Effector memory CD8-positive, alpha-beta T cell (primary cell): ENCODE measurements at places on chromosomes 7 and 10.

DNA sequence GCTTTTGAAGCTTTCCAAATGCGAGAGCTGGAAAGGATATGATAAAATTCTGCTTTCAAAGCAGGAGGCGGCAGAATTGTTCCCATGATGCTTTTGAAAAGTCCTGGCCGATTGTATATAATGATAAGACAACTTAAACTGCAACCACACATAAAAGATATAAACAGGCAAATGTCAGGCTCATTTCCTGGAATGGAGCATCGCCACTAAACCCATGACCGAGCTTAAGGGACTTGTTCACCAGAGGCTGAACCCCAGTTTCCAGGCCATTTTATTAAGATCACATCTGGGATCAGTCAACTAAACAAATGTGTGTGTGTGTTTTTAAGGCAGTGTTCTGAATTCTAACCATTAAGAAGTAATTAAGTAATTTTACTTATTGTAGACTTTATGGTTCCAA is 131.6 kb downstream of the ITGA8 start:
- DNase-seq, result no peak

GRCh38 chr7:41297166-41297565 is 405.7 kb downstream of the INHBA start:
- DNase-seq, result no peak

DNA sequence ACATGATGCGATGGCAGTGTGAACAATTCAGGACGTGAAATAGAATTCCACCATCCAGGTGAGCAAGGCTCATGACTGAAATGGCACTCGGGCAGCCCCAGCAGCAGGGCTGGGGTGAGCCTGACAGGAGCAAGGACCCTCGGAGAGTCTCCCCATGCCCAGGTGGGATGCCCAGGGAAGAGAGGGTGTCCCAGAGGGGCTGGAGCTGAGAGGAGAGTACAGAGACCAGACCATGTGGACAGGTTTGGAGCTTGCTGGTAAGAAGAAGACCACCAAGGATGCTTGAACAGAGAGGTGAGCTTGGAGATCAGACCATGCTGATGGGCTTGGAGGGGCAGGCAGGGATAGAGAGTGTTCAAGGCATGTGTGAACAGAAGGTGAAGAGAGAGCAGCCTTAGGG is 83.3 kb downstream of the RAMP3 start:
- DNase-seq, result no peak

DNA sequence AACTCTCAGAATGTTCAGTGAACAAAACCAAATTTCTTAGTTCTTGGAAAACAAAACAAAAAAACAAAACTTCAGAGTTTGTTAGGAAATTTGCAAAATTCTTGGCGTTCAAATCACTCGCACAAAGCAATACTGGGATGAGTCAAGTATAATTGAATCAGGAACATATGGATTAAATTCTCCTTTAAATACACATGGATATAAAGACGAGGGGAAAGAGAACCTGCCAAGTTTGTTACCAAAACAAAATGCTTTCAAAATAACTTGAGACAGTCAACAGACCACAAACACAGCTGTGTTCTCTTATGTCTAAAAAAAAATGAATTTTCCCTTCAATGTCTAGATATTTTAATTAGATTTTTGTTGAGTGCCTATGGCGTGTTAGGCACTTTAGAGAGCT is 93.5 kb upstream of the MPP7 start:
- no peak for DNase-seq

DNA sequence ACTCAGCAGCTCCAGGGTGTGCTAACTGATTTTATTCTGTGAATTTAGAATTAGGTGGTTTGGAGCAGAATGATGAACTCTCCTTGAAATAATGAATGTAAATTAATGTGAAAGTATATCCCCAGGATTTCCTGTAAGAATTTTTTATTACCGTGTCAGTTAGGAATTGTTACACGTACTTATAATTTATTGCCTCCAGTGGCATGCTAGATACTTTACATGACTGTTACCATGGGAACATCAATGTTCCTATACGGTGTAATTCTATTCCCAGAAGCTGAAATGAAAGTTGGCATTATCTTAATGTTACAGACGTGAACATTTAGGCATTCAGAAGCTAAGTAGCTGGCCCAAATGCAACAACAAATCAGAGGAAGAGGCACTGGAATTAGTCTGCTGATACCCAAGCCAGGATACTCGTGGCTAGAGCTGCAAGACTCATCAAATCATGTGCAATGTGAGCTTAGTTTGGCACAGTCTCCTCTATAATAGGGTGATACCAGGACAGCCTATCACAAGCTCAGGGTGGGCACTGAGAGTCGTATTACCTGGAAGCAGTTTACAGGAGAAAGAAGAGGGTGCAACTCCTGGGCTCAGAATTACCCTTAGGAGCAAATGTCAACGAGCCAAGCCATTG is 30.0 kb upstream of the PRKAR2B start:
- DNase-seq, result no peak

GRCh38 chr10:78688901-78689583 is 379.7 kb upstream of the ZMIZ1 start:
- DNase-seq, result no peak

GRCh38 chr10:77925410-77925794 is 1.2 kb downstream of the DLG5 start:
- DNase-seq, result no peak
